ENCODE measurements at places on chromosomes 3 and 15.
A peak's percentile ranks its signal among the peaks of the same experiment; 100 is the strongest.

DNA sequence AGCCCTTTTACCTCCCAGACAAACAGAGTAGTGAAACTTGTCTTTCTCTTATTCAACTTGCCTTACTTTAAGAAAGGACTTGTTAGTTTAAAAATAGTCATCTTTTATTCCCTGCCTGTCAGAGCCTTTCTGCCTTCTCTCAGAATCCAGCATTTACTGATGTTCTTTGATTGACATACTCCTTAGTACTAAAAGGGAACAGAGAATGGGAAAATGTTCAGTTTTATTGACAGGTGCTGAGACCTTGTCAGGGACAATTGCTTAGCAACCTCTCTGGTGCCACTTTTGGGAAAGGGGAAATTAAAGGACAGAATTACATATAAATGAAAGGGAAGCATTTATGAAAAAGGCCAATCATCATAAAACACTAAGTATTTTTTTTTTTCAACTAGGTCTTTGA is 378.3 kb downstream of the PDCD6IP start:
- DNase-seq, result no peak

DNA sequence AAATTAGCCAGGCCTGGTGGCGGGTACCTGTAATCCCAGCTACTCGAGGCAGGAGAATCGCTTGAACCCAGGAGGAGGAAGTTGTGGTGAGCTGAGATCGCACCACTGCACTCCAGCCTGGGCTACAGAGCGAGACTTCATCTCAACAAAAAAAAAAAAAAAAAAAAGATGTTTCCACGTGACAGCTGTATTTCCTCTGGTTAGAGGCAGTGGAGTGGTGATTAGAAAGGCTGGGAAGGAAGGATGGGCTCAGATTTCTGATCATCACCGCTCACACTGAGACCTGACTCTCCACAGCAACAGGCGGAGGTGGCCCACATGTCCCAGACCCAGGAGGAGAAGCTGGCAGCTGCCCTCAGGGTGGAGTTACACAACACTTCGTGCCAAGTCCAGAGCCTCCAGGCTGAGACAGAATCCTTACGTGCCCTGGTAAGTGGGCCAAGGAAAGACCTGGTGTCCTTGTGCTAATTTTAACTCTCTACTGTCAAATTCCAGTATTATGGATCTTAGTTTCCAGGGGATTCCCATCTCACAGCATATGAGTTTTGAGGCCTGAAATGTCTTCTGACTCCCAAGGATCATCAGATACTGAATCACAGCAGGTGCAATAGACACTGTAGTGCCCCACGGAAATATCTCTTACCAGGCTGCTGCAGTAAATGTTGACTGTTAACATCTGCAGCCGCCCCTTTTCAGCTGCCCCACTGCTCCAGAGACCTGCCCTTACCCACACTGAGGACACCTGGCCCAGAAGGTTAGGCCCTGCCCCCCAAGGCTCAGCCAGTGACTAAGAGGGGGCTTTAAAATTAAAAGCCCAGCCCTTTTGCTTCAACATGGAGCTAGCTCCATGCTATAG is 66.9 kb downstream of the BFSP2 start:
- DNase-seq, result no peak

- DNase-seq, result no peak
Observed at GRCh38 chr15:44222478-44222877, 27.4 kb upstream of the FRMD5 start.

DNA sequence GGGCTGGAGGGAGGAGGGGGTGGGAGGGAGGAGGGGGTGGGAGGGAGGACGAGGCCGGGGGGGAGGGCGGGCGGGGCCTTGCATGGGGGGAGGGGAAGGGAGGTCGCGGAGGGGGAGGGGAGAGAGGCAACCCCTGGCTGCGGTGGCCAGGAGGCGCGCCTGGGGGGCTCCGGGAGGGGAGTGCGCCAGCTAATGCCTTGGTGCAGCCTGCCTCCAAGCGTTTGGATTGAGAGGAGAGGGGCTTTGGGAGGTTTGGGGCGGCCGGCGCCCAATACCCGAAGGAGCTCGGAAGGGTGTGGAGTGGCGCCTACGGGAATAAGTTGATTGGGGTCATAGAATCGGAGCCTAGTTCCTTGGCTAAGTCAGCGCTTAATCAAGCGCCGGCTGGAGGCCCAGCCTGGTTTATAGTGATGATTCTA is 557 bp downstream of the TFG start:
- peak; percentile 44 for DNase-seq

DNA sequence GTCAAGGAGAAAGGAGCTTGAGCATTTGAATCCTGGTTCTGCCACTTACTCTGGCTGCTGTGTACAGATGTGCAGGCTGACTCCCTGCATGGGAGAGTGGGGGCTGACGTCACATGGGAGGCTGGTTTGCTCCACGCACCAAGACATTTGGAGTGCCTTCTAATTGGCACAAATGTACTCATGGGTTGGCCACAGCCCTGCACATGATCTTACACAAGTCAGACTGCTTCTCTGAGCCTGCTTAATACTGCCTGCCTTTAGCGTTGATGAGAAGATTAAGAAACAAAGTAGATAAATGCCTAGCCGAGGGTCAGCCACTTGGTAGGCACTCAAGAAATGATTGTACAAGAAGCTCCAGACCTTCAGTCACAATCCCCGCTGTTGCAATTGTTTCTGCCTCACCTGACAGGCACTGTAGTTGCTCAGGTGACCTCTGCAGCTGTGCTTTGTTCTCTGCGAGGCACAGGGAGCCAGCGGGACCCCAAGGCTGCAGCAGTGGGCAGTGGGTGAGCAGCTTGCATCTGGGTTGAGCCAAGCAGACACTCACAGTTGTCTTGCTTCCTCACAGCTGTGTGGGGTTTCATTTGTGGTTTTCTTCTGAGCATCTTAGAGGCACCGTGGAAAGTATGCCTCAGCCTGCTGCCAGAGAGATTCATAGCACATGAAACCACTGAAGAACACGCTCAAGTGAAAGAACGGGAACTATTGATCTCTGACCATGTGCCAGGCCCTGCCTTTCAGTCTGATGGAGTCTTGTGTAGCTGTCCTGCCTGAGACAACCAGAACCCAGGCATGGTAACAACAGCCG is 33.1 kb downstream of the GRK7 start:
- peak; percentile 52 for DNase-seq

DNA sequence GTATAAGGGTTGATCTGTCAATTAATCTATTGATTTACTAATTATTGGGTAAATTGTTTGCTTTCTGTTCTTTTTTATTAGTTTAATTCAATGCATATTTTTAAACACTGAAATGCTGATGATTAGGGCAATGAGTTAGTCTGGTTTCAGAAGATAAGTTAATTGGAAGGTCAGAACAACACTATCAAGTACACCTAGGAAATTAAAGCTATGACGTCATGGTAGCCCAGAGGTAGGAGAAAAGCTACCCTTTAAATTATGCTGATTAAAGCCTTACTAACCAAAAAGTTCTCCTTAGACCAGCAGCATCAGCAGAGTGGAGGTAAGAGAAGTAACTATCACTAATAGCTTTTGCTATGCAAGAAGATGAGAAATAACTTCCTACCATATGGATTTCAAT is 770.4 kb upstream of the ARPP21 start:
- no peak for DNase-seq

DNA sequence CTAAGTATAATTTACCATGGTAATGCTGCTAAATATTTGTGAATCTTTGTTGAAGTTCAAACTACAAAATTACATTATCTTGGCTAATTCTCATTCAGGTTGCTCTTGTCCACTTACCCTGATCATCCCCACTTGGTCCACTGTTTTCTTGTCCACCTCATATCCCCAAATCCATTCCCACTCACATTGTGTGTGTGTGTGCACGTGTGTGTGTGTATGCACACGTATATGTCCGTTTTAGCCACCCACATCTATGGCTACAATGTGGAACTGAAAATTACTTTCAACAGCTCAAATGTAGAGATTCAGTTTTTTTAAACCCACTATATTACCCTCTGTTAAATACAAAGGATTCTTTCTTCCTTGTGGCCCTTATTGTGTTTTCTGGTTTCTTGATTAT is 15.2 kb upstream of the MEIS2 start:
- no peak for DNase-seq

GRCh38 chr3:31100519-31100918 is 206.1 kb upstream of the GADL1 start:
- no peak for DNase-seq

DNA sequence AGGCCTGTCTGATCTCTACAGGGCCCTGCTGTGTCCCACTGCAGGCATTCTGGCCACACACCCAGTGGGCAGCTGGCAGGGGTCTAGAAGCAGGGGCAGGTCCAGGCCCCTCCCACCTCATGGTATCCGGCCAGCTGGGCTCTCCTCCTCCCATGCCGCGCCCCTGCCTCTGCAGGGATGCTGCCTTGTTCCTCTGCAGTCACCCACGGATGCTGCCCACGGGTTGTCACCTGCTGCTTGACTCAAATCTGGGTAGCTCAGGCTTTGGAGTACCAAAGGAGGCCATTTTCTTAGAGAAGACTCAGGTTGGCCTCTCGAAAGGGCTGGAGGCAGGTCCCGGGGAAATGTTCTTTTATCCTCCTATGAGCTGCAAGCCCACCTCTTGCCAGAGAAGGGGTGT is 25.0 kb downstream of the EFCAB12 start:
- no peak for DNase-seq

- no peak for DNase-seq
Observed at GRCh38 chr15:31296646-31297574, 29.7 kb upstream of the KLF13 start.

DNA sequence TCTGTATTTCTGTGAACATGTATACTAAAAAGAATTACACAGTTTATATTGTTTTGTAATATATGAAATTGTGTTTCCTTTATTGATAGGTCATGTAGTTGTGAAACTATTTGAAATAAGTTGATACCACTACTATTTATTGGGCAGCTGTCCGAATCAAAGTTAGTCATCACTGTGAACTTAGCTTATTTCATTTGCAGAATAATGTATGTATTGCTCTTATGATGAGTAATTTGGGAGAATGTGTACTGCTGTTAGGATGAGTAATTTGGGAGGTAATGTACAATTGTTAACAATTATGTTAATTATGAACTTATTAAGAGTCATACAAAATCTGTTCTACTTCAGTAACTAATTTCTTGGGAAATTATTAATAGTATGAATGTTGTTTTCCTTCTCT is 22.2 kb downstream of the FXR1 start:
- no peak for DNase-seq

- no peak for DNase-seq
Observed at GRCh38 chr3:182041668-182042291, 330.1 kb downstream of the SOX2 start.

DNA sequence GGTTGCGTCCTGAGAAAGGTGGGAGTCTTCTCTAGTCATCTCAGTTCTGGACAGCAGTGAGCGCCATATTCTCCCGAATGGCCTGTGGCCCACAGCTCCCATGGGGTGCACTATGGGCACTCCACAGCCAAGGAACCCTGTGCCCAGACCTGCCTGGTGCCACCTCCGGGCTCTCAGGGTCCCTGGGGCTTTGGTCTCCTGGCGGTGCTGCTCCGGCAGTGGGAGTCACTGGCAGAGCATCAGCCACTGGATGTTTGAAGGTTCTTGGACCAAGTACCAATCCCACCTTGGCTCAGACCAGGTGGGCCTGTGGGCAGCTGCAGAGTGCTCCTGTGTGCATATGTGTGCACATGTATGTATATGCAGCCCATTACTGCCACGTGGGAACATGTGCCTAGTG is 68.3 kb upstream of the RPL32 start:
- no peak for DNase-seq

DNA sequence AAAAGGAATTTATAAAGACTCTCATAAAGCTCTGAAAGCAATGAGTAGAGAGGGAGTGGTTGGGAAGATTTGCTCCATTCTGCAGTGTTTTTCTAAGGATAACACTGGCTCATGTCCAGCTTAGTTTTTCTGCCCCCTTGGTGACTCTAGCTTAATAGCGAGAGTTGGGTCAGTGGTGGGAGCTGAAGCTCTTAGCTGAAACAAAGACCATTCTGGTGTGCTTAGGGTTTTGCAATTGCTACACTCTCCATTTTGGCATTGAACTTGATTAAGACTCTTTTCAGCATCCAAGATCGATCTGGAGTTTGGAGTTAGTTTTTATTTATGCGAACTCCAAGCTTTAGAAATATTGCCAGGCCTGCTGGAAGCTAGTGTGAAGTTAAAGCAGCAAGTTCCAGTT is 98.0 kb downstream of the ATG7 start:
- DNase-seq, result no peak

GRCh38 chr3:161171113-161171512 is 50.0 kb upstream of the NMD3 start:
- no peak for DNase-seq

- DNase-seq, result no peak
Observed at GRCh38 chr3:99674086-99674789, 35.8 kb downstream of the COL8A1 start.

- no peak for DNase-seq
Observed at GRCh38 chr3:149020196-149020838, 29.0 kb downstream of the GYG1 start.

- DNase-seq, result no peak
Observed at GRCh38 chr3:131794766-131795388, 239.9 kb downstream of the CPNE4 start.

- DNase-seq, result no peak
Observed at GRCh38 chr3:184230603-184231528, 1.5 kb downstream of the VWA5B2 start.

- no peak for DNase-seq
Observed at GRCh38 chr3:187738071-187738330, 7.3 kb downstream of the BCL6 start.

DNA sequence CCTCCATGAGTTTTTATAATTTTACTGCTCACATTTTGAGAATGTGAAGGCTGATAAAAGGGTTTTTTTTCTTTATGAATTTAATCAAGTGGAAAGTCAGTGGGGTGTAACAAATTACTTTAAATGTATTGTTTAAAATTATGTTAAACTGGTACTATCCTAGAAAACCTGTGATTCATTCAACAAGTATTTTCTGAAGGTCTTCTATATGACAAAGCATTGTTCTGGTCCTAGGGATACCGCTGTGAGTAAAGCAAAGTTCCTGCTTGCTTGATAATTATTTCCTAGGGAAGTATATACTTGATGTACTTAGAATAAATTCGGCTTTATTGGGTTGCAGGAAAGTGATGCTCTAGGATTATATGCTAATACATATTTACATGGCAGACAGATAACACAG is 152.8 kb upstream of the GOLGA6L4 start:
- DNase-seq, result no peak

DNA sequence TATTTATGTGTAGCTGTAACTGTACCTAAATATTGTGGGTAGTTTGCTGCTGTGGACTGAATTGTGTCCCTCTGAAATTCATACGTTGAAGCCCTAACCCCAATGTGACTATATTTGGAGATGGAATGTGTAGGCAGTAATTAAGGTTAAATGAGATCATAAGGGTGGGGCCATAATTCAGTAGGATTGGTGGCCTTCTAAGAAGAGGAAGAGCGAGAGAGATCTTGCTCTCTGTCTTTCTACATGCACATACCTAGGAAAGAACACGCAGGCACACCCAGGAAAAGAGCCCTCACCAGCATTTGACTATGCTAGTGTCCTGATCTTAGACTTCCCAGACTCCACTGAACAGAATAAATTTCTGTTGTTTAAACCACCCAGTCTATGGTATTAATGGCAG is 67.6 kb upstream of the CFAP20DC start:
- no peak for DNase-seq

DNA sequence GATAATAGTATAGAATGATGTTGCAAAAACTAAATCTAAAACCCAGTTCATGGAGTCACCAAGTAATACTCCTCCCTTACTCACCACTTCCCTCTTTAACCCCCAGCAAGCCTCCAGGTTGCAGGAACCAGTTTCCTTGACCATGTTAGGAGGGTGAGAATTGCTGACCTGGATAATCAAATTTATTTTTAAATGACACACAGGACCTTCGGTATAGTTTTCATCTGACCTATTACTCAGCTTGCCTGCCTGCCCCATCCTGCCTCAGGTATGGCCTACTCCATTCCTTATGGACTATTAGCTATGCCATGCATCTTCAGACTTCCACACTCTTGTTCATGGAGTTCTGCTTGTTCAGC is 883 bp downstream of the RTP4 start:
- no peak for DNase-seq

- no peak for DNase-seq
Observed at GRCh38 chr3:52494445-52494844, 693 bp upstream of the STAB1 start.

All from activated CD4-positive, CD25-positive, alpha-beta regulatory T cell treated with anti-CD3 and anti-CD28 coated beads, Interleukin-2, amount 50 U/mL, for 72 hours (primary cell).